Natural killer cell (primary cell): ENCODE measurements at places on chromosomes 1 and 21.
A peak's percentile ranks its signal among the peaks of the same experiment; 100 is the strongest.

- no peak overlapping the region for H3K27ac ChIP-seq
- no peak for DNase-seq
- H3K4me3 ChIP-seq: no peak overlapping the region
- H3K27me3 ChIP-seq: no peaks in the 10 kb centered on the region
These were observed 652.9 kb upstream of the USP24 start for GRCh38 chr1:55868026-55868425.

DNA sequence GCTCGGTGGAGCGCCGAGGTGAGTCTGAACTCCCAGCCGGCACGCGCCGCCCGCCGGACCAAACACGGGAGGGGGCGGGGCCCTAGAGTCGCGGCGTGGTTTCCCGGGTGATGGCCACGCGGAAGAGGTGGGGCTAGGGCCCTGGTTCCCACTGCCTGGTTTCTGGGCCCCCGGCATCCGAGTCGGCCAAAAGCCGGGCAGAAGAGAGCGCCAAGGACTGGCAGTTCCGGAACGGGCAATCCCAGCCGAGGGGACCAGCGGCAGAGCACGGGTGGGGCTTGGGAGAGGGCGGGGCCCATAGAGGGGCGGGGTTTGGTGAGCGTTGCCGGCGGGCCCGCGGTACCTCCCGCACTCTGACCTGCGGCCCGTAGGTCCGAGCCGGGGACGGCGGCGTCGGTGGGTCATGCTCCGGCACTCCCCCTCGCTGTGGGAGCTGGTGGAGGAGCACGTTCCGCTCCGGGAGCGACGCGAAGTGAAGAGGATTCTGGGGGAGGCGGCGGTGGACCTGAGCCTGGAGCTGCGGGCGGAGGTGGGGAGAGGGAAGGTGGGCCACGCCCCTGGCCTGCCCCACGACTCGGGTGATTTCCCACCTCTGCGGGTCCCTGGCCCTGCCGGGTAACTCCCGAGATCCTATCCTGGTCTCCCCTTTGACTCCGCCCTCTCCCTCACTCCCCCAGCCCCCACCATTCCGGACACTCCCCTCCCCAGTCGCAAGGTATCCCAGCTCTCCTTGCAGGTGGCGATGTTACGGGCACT, at the start of gene CCDC24:
TSS of gene CCDC24 (plus strand) at position 124 of the 756 bp plus-strand sequence. CDS start at position 404, 280 bp downstream.
- peak; percentile 80 for DNase-seq
- no peaks in the 10 kb centered on the region for H3K36me3 ChIP-seq
- H3K27me3 ChIP-seq: no peaks in the 10 kb centered on the region
- peaks cover 16% of the 10 kb centered on the region for H3K4me1 ChIP-seq

GRCh38 chr1:209583408-209583807, at the start of gene CAMK1G:
CAMK1G (plus strand) TSS chr1:209583714; CDS start chr1:209594984, 11,270 bp downstream.
- H3K4me1 ChIP-seq: no peaks in the 10 kb centered on the region
- DNase-seq: no peak
- H3K27me3 ChIP-seq: peaks cover 11% of the 10 kb centered on the region
- no peak within 1 kb of the TSS for H3K27ac ChIP-seq

- H3K27me3 ChIP-seq: no peaks in the 10 kb centered on the region
- H3K4me1 ChIP-seq: no peaks in the 10 kb centered on the region
- no peaks in the 10 kb centered on the region for H3K36me3 ChIP-seq
- no peak overlapping the region for H3K27ac ChIP-seq
These were observed 95.0 kb downstream of the COL24A1 start for GRCh38 chr1:86061551-86061990.

DNA sequence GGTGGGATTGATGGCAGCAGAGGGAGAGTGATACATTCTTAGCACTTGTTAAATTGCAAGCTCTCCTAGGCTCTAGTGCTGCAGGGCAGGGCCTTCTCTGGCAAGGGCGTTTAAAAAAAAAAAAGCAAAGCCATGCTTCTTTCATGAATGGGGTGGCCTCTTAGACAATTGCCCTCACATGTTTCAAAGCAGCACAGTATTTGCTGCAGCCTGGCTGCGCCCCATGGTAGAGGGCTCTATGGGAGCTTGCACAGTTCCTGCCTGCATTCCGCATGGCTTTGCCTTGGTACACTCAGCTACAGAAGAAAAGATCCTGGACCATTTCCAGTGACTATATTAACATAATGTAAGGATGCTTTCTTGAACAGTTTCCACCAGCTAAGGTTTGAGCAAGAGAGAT, 267.2 kb downstream of the ZNF648 start:
- no peak overlapping the region for H3K27ac ChIP-seq
- no peaks in the 10 kb centered on the region for H3K36me3 ChIP-seq
- no peak for DNase-seq
- no peaks in the 10 kb centered on the region for H3K27me3 ChIP-seq

GRCh38 chr1:67626861-67627235, 58.2 kb upstream of the GADD45A start:
- DNase-seq: no peak
- H3K27me3 ChIP-seq: no peaks in the 10 kb centered on the region
- H3K27ac ChIP-seq: no peak overlapping the region
- H3K36me3 ChIP-seq: no peaks in the 10 kb centered on the region
- H3K4me1 ChIP-seq: no peaks in the 10 kb centered on the region
